ENCODE measurements at places on chromosomes 4 and X.

- DNase-seq = no peak
Measured at GRCh38 chr4:174537634-174538033, 15.3 kb upstream of the HPGD start.

DNA sequence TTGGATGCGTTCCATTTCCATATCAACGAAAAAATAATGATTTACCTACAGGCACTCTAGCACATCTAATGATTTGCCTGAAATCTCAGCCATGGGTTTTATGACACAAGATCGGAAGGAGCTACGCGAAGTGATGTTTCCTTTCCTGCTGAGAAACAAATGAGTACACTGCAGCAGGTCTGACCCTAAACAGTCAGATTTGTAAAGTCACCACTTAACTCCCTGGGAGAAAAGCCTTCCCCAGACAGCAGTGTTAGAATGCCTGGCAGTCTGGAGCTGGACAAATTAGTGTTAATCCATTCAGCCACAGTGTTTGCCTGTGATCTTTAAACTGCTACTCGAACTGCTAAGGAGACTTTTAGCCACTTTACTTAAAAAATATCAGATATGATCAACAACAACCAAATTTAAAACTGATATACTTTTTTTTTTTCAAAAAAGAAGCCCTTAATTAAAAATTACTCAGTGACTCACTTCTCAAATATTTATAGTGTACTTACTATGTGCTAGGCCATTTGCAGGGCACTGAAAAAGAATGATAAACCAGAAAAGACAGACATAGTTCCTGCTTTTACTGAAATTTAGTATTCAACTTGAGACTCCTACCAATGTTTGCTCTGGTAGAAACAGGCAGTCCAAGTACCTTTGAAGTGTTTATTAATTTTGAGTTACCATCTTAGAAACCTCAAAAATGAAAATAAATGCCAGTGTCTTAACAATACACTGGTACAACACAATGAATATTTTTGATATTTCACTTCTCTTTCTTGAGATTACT, 104.5 kb downstream of the SHISA3 start:
- no peak for DNase-seq

- no peak for DNase-seq
Measured at GRCh38 chr4:137267024-137267423, 265.3 kb downstream of the PCDH18 start.

- no peak for DNase-seq
Measured at GRCh38 chr4:8082517-8083055, 76.0 kb downstream of the ABLIM2 start.

GRCh38 chr4:142452161-142452855, 393.8 kb downstream of the INPP4B start:
- DNase-seq = no peak

- DNase-seq = no peak
Measured at GRCh38 chr4:72457158-72457557, 111.9 kb downstream of the ADAMTS3 start.

DNA sequence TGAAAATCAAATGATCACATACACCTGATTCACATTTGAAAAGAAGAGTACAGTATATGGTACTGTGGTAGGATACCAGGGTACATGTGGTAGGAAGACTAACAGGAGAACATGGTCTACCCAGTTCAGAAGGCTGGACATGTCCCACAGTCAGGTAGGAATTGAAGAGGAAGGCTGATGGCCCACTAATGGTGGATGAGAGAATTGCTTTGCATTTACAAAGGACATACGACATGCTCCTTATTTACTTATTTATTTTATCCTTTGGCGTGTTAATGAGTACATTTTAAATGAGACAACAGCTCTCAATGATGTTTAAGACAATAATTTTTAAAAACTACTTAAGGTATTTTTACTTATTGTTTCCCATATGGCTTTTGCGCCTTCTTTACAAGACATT, 106.7 kb upstream of the BMP2K start:
- no peak for DNase-seq

GRCh38 chr4:5036239-5036638, 15.0 kb upstream of the STK32B start:
- no peak for DNase-seq

GRCh38 chr4:148445860-148446330, 3.7 kb upstream of the NR3C2 start:
- DNase-seq = no peak

GRCh38 chrX:110123331-110123782, 120.4 kb downstream of the TMEM164 start:
- no peak for DNase-seq

- no peak for DNase-seq
Measured at GRCh38 chrX:82734140-82734539, 774.0 kb upstream of the POU3F4 start.

DNA sequence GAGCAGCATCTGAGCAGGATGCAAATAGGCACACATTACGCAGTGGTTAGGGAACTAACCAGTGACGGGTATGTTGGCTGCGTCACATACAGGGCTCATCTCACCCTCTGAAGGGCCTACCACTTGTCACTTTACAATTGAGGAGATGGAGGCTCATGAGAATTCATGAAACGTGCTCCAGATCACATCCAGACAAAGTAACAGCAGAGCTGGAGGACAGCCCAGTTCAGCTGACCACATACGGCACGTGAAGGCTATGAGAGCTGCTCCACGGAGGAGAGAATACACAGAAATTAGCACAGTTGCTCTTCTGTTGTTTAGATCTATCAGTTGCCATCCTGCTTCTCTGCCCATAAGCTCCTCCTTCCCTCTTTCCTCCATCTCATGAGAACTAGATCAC, 78.4 kb downstream of the FAM9B start:
- no peak for DNase-seq

GRCh38 chr4:88136249-88136648, 22.2 kb downstream of the ABCG2 start:
- no peak for DNase-seq

GRCh38 chr4:654871-655463, 19.1 kb downstream of the ATP5ME start:
- DNase-seq = no peak

GRCh38 chr4:53640576-53641453, 49.5 kb upstream of the LNX1 start:
- DNase-seq = no peak

- DNase-seq = no peak
Measured at GRCh38 chr4:76811604-76812412, 86.1 kb downstream of the SOWAHB start.

DNA sequence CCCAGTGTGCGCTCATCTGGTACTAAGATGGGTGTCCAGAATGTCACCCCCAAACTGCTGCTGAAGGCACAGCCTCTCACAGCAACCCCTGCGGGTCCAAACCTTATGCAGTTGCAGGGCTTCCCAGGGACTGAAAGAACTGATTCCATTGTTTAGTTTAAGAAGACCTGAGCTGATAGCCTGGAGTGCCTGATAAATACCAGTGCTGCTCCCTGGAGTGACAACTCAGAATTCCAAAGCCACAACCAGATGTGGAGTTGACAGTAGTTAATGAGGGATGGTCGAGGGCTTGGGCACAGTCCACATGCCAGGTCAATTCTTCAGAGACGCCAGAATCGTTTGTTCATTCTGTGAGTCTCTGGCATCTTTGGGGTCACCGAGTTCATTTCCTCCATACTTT, 71.2 kb downstream of the LNX1 start:
- DNase-seq = no peak

GRCh38 chr4:81724925-81725329, 253.2 kb upstream of the RASGEF1B start:
- DNase-seq = no peak

- no peak for DNase-seq
Measured at GRCh38 chr4:132955146-132955545, 193.9 kb upstream of the PCDH10 start.

GRCh38 chr4:72366601-72367000, 202.4 kb downstream of the ADAMTS3 start:
- DNase-seq = no peak

GRCh38 chr4:169644802-169645201, 24.4 kb downstream of the CLCN3 start:
- DNase-seq = no peak

DNA sequence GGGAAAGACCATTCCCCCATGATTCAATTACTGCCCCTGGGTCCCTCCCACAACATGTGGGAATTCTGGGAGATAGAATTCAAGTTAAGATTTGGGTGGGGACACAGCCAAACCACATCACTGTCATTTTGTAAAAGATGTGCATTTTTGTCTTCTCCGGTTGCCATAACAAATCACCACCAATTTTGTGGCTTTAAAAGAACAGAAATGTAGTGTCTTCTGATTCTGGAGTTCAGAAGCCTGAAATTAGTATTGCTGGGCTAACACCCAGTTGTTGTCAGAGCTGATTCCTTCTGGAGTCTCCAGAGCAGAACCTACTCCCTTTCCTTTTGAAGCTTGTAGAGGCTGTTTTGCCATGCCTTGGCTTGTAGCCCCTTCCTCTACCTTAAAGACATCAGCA, 54.1 kb upstream of the DHRSX start:
- DNase-seq = no peak

DNA sequence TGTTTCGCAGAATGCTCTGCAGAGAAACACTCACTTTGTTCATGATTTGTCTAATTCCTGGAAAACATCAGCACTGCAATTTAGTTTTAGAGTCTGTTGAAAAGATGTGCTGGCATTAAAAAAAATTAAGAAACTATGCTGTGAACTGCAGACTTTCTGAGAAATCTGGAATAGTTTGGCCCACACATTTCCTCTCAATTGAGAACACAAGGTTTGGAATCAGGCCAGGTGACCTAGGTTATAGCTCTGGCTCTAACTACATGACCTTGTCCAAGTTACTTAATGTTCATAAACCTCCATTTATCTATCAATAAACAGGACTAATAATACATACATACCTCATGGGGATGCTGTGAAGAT, 61.4 kb upstream of the ENPEP start:
- DNase-seq = no peak

GRCh38 chr4:10737337-10737736, 52.8 kb upstream of the CLNK start:
- DNase-seq = no peak

DNA sequence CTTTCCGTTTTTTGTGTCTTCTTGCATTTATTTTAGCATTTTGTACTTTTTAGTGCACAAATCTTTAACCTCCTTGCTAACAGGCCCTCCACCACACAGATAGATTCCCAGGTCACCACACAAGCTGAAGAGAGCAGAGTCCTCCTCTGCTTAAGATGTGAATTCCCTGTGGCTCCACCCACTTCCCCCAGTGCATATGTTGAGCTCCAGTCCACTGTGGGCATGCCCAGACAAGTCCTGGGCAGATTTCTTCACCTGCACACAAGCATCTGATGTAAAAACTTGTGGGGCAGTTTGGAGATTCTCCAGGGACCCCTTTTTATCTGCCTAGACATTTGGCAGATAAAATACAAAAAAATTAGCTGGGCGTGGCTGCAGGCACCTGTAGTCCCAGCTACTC, 19.8 kb upstream of the PASD1 start:
- DNase-seq = no peak

GRCh38 chrX:50180073-50180940, 20.5 kb downstream of the AKAP4 start:
- no peak for DNase-seq

- no peak for DNase-seq
Measured at GRCh38 chr4:85684676-85685075, 209.7 kb downstream of the ARHGAP24 start.

DNA sequence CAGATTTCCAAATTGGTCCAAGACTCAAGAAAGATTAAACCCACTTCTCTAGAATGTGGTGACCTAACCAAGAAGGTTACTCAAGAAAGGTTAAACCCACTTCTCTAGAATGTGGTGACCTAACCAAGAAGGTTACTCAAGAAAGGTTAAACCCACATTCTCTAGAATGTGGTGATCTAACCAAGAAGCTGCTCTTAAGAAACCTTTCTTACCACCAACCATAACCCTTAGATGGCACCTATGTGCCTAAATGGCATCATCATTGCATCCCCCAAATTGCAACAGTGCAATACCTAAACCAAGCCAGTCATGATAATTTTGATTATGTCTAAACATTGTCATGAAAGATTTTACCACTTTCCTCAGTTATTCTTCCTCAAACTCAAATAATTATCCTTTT, 49.2 kb downstream of the IDS start:
- DNase-seq = no peak

DNA sequence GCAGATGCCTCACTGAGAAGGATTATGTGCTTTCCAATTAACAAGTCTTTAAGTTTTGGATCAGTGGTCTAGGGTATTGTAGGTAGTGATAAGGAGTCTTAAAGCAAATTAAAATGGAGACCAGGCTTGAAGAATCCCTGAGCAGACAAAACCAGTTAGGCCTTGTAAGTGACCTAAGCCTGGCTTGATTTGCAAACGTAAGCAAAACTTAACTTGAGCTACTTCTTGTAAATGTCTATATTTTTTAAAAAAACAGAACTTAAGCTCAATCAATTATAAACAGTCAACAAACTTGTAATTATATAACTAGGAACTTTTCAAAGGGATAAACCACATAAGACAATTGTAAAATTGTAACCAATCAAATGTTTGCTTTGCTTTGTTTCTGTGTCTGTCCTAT, 72.7 kb upstream of the NALF2 start:
- no peak for DNase-seq

GRCh38 chrX:47540754-47541538, 20.1 kb upstream of the ARAF start:
- no peak for DNase-seq

DNA sequence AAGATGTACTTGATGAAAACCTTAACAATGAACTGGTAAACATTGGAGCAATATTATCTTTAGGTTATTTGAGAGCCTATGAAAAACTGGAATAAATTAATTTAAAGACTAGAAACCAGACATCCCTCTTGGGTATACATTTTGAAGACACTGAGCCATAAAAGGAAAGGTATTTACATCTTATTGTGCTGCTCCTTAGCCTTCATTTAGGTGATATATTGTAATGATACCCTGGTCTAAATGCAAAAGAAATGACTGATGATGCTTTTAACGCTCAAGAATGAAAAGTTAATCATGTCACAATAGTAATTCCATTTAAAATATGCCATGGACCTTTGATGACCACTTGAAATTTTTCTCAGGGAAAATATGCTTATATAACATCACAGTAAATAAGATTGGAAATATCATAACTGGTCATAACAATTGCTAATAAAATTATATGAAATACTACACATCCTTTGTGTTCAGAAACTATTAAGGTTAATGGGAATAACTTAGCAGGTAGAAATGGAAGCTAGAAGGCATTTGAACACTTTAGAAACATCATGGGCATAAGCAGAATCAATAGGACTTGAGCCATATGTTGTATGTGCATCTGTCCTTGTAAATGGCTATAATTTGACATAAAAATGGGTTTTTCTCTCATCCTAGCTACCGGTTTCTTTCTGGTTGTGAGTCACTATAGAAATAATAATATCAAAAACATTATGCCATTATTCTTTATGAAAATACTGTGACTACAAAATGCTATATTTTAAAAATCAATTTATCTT, 979.7 kb downstream of the RAPGEF2 start:
- DNase-seq = no peak

DNA sequence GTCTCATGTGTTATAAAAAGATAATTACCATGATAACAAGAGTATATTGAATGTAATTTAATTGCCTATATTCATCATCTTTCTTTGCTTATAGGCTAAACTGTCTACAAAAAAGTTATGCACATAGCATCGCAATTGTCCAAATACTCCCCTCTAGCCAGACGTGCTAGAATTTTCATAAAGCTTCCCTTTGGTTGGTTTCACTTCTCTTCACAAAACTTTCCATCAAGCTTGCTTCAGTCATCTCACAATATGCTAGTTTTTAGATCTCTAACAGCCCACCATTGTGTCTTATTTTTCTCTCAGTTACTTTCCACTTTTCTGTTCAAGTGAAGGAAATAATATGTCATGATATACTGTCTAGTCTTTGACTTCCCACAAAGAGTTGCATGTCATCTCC, 448.3 kb upstream of the SPANXN1 start:
- DNase-seq = no peak
